ENCODE measurements at places on chromosomes 12 and 14.

DNA sequence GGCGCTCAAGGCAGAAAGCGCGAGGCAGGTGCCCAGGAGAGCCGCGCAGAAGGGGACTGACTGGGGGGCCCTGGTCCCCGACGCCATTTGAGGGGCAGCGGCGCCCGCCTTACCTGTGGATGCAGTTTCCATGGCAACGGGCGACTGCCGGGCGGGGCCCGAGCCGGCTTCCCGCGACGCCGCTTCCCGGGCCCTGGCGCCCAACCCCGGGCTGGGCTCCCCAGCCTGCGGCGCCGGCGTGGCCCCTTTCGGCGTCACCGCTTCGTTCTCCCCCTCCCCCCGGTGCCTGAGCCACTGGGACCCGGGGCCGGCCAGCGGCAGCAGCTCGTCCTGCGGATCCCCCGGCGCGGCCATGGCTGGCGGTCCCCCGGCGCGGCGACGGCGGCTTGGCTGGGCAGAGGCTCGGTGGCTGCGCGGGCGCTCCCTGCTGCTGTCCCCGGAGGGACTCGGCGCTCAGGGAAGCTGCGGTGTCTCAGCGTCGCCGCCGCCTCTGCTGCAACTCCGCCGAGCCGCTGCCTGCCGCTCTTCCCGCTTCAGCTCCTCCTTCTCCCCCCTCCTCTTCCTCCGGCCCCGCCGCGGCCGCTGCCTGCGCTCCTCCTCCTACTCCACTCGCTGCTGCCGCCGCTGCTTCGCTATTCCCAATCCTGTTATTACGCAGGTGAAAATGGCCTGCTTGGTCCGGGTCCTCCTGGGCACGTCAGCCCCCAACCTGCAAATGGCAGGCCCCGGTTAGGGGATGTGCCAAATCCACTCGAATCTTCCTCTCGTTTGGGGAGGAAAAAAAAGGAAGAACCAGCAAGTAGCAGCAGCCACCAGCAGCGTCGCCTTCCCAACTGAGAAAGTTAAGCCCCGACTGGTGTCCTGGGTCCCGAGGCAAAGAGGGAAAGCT, at the start of gene RTN1:
Gene RTN1, minus strand, starts transcription at position 500 of the 889 bp plus-strand sequence. Its CDS starts 146 bp downstream, at position 354.
- DNase-seq = peak; percentile 39

DNA sequence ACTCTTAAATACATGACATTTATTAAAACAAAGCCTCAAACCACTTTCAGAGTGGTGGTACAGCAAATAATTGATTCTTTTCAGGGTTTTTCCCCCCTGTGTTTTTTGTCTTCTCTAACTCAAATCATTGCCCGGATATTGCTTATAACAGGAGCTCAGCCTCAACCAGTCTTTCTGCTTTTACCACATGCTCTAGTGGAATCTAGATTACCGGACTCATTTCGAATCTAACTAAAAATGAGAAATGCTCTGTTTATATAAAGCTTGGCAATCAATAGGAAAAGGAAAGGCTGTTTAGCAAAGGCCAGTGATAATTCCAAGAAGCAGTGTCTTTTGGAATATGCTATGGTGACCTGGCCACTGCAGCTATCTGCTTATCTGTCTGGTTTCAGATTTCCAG, 161.5 kb downstream of the ETV6 start:
- no peak for DNase-seq

DNA sequence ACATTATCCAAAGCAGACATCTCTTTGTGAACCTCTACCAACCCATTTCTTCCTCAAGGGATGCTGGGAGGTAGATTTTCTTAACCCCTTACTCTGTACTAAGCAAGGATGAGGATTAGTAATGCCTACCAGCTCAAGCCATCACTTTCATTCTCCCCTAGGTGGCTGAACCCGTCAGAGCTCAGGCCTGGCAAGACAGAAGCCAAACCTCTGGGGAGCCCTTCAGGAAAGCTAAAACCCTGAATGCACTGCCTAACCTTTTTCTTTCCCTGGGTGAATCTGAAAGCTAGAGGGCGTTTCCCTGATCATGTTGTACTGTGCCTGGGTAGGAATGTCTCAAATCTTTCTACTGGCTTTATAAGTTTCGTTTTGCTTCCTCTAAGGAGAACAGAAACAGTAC, 617.3 kb downstream of the RPL10L start:
- no peak for DNase-seq

GRCh38 chr12:3604748-3605586, 114.0 kb downstream of the PRMT8 start:
- no peak for DNase-seq

- DNase-seq = no peak
Observed at GRCh38 chr12:99260456-99260996, 387.0 kb upstream of the GARIN6 start.

GRCh38 chr12:47935184-47935583, 28.2 kb upstream of the TMEM106C start:
- DNase-seq = no peak

Measured in GM12891 (cell line).